ENCODE measurements at places on chromosomes 1 and 21.

- no peak overlapping the region for H3K4me3 ChIP-seq
- no peaks in the 10 kb centered on the region for H3K27me3 ChIP-seq
- peaks cover 5% of the 10 kb centered on the region for H3K36me3 ChIP-seq
- peaks cover 15% of the 10 kb centered on the region for H3K4me1 ChIP-seq
- DNase-seq = no peak
- H3K27ac ChIP-seq = no peak overlapping the region
Measured at GRCh38 chr1:50661626-50662025, 238.4 kb upstream of the DMRTA2 start.

- no peaks in the 10 kb centered on the region for H3K4me1 ChIP-seq
- H3K36me3 ChIP-seq = no peaks in the 10 kb centered on the region
- H3K27me3 ChIP-seq = no peaks in the 10 kb centered on the region
- H3K4me3 ChIP-seq = no peak overlapping the region
Measured at GRCh38 chr1:112515311-112516009, 6.7 kb downstream of the WNT2B start.

DNA sequence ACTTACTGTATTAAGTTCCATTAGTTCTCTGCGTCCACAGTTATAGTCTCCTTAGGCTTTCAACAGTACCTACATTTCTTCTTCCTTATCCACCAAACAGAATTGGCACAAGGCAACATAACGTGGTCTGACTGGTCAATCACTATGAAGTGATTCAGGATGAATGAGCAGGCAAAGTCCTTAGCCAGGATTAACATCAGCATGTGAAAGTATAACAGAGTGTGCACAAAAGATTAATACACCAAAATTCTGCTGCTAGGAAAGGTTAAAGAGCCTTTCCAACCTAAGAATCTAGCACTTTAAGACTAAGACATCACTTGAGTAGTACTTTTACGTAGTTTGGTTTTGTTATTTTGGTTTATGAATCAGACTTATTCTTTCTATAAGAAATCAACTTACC, 15.8 kb downstream of the DEPDC1 start:
- no peak for DNase-seq
- no peaks in the 10 kb centered on the region for H3K27me3 ChIP-seq
- H3K4me1 ChIP-seq = no peaks in the 10 kb centered on the region
- H3K4me3 ChIP-seq = no peak overlapping the region
- no peak overlapping the region for H3K27ac ChIP-seq
- H3K36me3 ChIP-seq = no peaks in the 10 kb centered on the region

DNA sequence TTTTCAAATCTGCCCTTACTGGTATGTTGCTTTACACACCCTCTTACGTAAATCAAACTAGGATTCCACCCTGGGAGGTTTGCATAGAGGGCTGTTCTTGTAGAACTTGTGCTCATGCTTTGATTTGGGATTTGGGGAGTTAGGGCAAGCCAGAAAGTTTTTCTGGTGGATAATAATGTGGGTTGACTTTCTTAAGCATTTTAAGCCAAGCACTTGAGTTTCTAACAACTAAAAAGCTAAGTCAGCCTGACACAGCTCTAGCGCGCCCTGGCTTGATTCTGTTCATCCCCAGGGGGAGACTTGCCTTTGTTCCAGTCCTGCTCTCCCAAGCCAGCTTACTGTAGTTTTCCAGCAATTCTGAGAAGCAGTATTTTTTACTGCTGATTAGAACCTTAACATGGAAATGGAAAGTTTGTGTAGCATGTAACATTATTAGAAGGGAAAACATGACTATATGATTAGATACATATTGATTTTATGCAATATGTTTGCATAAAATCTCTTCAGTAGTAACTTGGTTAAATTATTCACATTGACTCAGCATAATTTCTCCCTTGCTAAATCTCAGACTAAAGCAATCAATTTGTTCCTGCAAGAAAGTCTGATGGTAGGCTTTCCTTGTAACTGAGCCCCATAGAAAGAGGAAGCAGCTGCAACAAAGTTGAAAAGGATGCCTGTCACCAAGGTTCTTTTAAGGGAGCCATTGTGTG, 11.0 kb upstream of the PGD start:
- no peak overlapping the region for H3K27ac ChIP-seq
- H3K36me3 ChIP-seq = peaks cover 3% of the 10 kb centered on the region
- H3K27me3 ChIP-seq = no peaks in the 10 kb centered on the region
- peaks cover 7% of the 10 kb centered on the region for H3K4me1 ChIP-seq
- DNase-seq = no peak

GRCh38 chr1:216310776-216311175, 112.5 kb downstream of the USH2A start:
- no peak overlapping the region for H3K4me3 ChIP-seq
- no peaks in the 10 kb centered on the region for H3K4me1 ChIP-seq
- H3K27me3 ChIP-seq = no peaks in the 10 kb centered on the region
- no peaks in the 10 kb centered on the region for H3K36me3 ChIP-seq
- no peak for DNase-seq
- no peak overlapping the region for H3K27ac ChIP-seq

GRCh38 chr1:68230901-68231626, 1.3 kb downstream of the WLS start:
- H3K4me1 ChIP-seq = peaks cover 21% of the 10 kb centered on the region
- DNase-seq = no peak
- no peak overlapping the region for H3K27ac ChIP-seq
- H3K27me3 ChIP-seq = peaks cover 43% of the 10 kb centered on the region

- no peaks in the 10 kb centered on the region for H3K36me3 ChIP-seq
- peak overlapping the region; percentile 93 for H3K27ac ChIP-seq
- peaks cover 84% of the 10 kb centered on the region for H3K4me1 ChIP-seq
- H3K27me3 ChIP-seq = no peaks in the 10 kb centered on the region
- no peak for DNase-seq
- peak overlapping the region; percentile 92 for H3K4me3 ChIP-seq
Measured at GRCh38 chr1:9690440-9691107, 39.0 kb downstream of the PIK3CD start.

GRCh38 chr1:27074175-27074780, 61.6 kb upstream of the TENT5B start:
- DNase-seq = no peak
- H3K4me3 ChIP-seq = no peak overlapping the region
- no peaks in the 10 kb centered on the region for H3K36me3 ChIP-seq
- H3K27me3 ChIP-seq = no peaks in the 10 kb centered on the region
- no peaks in the 10 kb centered on the region for H3K4me1 ChIP-seq

DNA sequence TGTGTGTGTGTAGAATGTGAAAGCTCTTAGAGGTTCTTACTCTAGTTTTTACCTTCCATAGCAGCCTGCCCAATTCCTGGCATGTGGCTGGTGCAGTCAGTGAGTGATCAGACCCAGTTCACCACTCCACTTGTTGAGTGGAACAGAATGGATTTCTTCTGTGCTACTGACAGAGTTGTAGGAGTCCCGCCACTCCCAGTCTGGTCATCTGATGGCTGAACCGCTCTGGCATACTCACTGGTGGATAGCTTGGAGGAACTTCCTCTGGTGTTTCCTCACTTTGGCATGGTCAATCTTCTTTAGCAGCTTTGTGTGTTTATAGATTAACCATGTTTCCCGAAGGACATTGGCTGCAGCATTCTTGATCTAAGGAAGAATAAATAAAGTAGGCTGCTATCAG, 106.7 kb upstream of the ADAR start:
- H3K27ac ChIP-seq = no peak overlapping the region
- H3K4me3 ChIP-seq = no peak overlapping the region
- DNase-seq = no peak
- no peaks in the 10 kb centered on the region for H3K36me3 ChIP-seq

GRCh38 chr1:20185834-20186782, at the start of the genes PLA2G2C and UBXN10:
PLA2G2C (minus strand) TSS chr1:20186518; CDS start chr1:20177363, 9,155 bp downstream.
UBXN10 (plus strand) TSS chr1:20186096; CDS start chr1:20190562, 4,466 bp downstream.
- H3K27ac ChIP-seq = peak within 1 kb of the TSS; percentile 81
- no peaks in the 10 kb centered on the region for H3K36me3 ChIP-seq
- H3K4me3 ChIP-seq = peak within 1 kb of the TSS; percentile 74
- peak; percentile 43 for DNase-seq

DNA sequence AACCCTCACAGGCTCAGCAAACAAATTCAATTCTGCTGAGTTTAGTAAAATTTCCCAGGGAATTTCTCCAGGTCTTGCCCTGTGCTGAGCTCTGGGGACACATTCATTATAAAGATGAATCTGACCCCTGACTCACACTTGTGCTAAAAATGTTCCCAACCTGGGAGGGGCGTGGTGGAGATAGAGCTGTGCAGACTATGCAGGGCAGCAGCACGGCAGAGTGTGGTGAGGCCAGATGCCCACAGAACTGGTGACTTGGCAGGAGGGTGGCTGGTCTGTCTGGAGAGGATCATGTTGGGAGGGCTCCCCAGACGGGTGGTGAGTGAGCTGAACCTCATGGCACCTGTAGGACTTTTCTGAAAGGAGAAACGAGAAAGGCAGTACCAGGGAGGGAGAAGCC, 31.6 kb downstream of the FAAH start:
- DNase-seq = no peak
- H3K27me3 ChIP-seq = peaks cover 16% of the 10 kb centered on the region

- no peak overlapping the region for H3K27ac ChIP-seq
- no peaks in the 10 kb centered on the region for H3K36me3 ChIP-seq
- no peak overlapping the region for H3K4me3 ChIP-seq
- peaks cover 37% of the 10 kb centered on the region for H3K4me1 ChIP-seq
Measured at GRCh38 chr21:38809198-38809878, 3.6 kb downstream of the ETS2 start.

DNA sequence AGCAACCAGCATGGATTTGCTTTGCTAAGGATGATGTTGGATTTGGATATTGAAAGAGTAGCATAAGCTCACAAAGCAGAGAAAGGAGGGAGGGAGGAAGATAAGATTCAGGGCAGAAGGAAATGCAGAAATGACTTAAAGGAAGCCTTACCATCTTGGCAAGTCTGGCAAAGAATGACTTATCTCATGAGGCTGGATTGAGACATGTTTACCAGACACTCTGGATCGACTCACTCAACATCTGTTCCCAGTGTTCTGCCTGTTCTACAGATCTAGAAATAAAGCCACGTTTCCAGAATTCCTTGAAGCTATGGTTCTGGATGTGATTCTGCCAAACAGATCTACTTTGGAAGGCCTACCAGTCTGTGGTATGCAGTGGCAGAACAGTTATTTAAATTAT, 38.8 kb upstream of the CTBS start:
- H3K4me3 ChIP-seq = no peak overlapping the region
- no peaks in the 10 kb centered on the region for H3K27me3 ChIP-seq
- H3K36me3 ChIP-seq = peaks cover 5% of the 10 kb centered on the region
- no peak for DNase-seq
- H3K27ac ChIP-seq = peak overlapping the region; percentile 87

DNA sequence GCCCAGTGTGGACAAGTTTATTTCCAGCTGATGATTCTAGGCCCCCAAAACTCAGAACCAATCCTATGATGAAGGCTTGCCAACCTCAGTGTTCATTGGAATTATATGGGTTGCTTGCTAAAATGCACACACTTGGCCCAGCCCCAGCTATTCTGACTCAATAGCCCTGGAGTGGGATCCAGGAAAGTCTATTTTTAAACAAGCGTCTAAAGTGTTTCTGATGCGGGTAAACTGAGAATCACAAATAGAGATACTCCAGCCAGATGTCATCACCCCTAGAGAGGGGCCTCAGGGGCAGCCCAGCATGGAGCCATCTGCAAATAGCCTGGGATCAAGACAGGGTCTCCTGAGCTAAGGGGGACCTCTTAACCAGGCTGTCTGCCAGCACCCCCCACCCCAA, 46.0 kb downstream of the PKP1 start:
- no peaks in the 10 kb centered on the region for H3K4me1 ChIP-seq
- H3K27me3 ChIP-seq = no peaks in the 10 kb centered on the region
- H3K27ac ChIP-seq = no peak overlapping the region

- H3K4me1 ChIP-seq = no peaks in the 10 kb centered on the region
- H3K36me3 ChIP-seq = no peaks in the 10 kb centered on the region
- H3K27ac ChIP-seq = no peak overlapping the region
- no peak overlapping the region for H3K4me3 ChIP-seq
- no peak for DNase-seq
- H3K27me3 ChIP-seq = no peaks in the 10 kb centered on the region
Measured at GRCh38 chr1:221602830-221603229, 139.1 kb downstream of the DUSP10 start.

GRCh38 chr1:26283279-26283853, 3.5 kb downstream of the SH3BGRL3 start:
- peaks cover 94% of the 10 kb centered on the region for H3K4me1 ChIP-seq
- H3K27me3 ChIP-seq = no peaks in the 10 kb centered on the region
- peak overlapping the region; percentile 97 for H3K27ac ChIP-seq

- no peak overlapping the region for H3K4me3 ChIP-seq
- no peaks in the 10 kb centered on the region for H3K36me3 ChIP-seq
- no peaks in the 10 kb centered on the region for H3K4me1 ChIP-seq
- H3K27me3 ChIP-seq = no peaks in the 10 kb centered on the region
- DNase-seq = no peak
Measured at GRCh38 chr21:16608209-16608830, 878.5 kb downstream of the USP25 start.
